ENCODE measurements at places on chromosomes 16 and 17. TPM values are rescaled to one million over a fixed set of nuclear protein-coding genes. Genes with fewer than 3 reads are reported as not detected.

Gene ZC3H18
- total RNA-seq = 7.8 TPM

Gene NOXO1
- total RNA-seq = 0.87 TPM

Gene NTN3
- total RNA-seq = not detected

Gene NPIPA2
- 0.25 TPM for total RNA-seq

Gene SLC35G3
- not detected for total RNA-seq

Gene MRC2
- 50.9 TPM for total RNA-seq

Gene TEFM
- total RNA-seq = 15.2 TPM

Gene PPP1R27
- not detected for total RNA-seq

Measured in renal cortical epithelial cell (primary cell).